GM23248 (cell line): ENCODE measurements at places on chromosomes 6 and 20. TPM values are rescaled to one million over a fixed set of nuclear protein-coding genes. Genes with fewer than 3 reads are reported as not detected.

Gene SULF2
- total RNA-seq, result 5.6 and 10.5 TPM in 2 replicates

Gene PI16
- total RNA-seq, result 181 and 227 TPM in 2 replicates

Gene SIRPB1
- 0.38 and 0.54 TPM in 2 replicates for total RNA-seq

- H3K27me3 ChIP-seq, result no peaks in the 10 kb centered on the region
- H3K4me3 ChIP-seq, result no peak overlapping the region
- no peaks in the 10 kb centered on the region for H3K36me3 ChIP-seq
- H3K4me1 ChIP-seq, result no peaks in the 10 kb centered on the region
- DNase-seq, result no peak
- H3K27ac ChIP-seq, result no peak overlapping the region
These were observed 151.4 kb upstream of the PRDM1 start for GRCh38 chr6:105934708-105935107.

DNA sequence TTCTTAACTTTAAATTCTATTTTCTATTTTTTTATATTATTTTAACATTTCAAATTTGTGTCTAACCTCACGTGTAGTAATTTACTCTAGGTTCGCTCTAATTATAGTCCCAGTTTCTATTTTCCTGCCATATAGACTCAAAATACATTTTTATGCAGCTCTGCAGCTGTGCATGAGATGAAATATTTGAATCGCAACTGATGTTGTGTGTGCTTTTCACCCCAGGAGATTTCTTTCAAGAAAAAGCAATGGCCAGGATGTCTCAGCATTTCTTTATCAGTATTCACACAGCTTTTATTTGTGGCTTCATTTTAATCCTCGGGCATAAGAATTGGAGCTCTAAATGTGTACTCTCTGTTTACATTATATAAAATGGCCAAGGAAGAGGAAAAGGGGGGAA is 157.6 kb downstream of the HDGFL1 start:
- no peaks in the 10 kb centered on the region for H3K36me3 ChIP-seq
- H3K4me1 ChIP-seq, result no peaks in the 10 kb centered on the region
- DNase-seq, result no peak

GRCh38 chr6:113496166-113496565 is 361.0 kb upstream of the MARCKS start:
- H3K4me1 ChIP-seq, result peaks cover 12% of the 10 kb centered on the region
- H3K36me3 ChIP-seq, result no peaks in the 10 kb centered on the region
- no peak overlapping the region for H3K4me3 ChIP-seq
- no peak for DNase-seq
- H3K27me3 ChIP-seq, result no peaks in the 10 kb centered on the region
- H3K27ac ChIP-seq, result no peak overlapping the region

Gene SLC22A7
- total RNA-seq, result not detected in 2 replicates

Gene AGER
- total RNA-seq, result 0.22 TPM in 1 of 2 replicates, not detected in the other

DNA sequence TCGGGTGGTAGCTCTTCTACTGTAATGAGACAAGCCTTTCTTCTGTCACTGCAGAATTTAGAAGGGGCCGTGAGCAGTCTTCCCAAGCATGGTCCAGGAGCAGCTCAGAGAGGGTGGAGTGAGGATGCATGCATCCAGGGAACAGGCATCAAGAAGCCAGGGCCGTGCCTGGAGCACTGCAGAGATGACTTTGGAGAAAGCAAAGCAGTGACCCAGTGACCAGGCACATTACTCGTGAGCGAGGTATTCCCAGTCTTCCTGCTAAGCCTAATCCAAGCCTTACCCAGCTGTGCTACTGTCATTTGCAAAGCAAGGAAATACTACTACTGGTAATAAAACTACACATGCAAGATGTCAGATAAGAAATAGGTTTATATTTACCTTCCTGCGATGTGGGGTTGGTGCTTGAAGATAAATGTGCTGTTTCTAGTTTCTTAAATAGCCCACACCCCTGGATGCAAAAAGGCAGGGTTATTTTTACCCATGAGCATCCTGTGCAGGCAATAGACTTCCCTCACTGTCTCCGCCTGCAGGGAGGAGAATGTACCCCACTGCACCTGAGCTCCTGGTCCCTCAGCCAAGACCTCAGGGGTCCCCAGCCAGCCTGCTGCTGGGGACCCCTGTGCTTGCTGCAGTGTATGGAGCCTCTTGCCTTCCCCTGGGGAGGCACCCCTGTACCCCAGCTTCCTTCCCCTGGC is 62.9 kb downstream of the SSR1 start:
- peaks cover 17% of the 10 kb centered on the region; the same call in 1 of the 2 replicates for H3K36me3 ChIP-seq
- no peak overlapping the region for H3K4me3 ChIP-seq
- DNase-seq, result peak; percentile 49
- no peaks in the 10 kb centered on the region for H3K27me3 ChIP-seq
- H3K4me1 ChIP-seq, result no peaks in the 10 kb centered on the region; the same call in 1 of the 2 replicates

Gene LHFPL5
- not detected in 2 replicates for total RNA-seq

- DNase-seq, result peak; percentile 43
- H3K4me3 ChIP-seq, result no peak overlapping the region
- peaks cover 6% of the 10 kb centered on the region; the same call in 1 of the 2 replicates for H3K4me1 ChIP-seq
- no peaks in the 10 kb centered on the region for H3K27me3 ChIP-seq
These were observed 4.0 kb downstream of the CD40 start for GRCh38 chr20:46122071-46122470.

Gene TMEM242
- total RNA-seq, result 6.4 and 7.5 TPM in 2 replicates

Gene NOX3
- total RNA-seq, result not detected in 2 replicates

DNA sequence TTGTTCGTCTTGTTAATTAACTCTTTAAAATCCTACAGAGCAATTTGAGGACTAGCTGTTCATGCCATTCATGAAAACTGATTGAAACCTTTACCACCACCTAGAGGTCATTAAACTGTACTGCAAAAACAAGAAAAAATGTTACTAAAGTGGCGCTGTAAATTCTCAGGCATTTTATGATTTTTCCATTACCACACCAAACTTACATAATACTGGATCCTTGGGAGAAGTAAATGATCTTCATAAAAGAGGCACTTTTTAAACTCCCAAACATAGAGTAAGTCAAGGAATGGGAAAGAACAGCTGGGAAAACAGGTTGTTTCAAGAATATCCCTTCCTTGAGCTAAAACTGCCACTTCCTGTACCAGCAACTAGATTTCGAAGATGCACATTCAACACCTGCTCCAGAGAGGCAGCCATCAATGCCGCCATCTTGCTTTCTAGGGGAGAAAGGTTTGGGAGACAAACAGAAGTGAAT is 54.3 kb downstream of the MYLIP start:
- no peak overlapping the region for H3K27ac ChIP-seq
- H3K36me3 ChIP-seq, result no peaks in the 10 kb centered on the region
- peaks cover 6% of the 10 kb centered on the region for H3K4me1 ChIP-seq
- DNase-seq, result peak; percentile 70
- H3K27me3 ChIP-seq, result peaks cover 37% of the 10 kb centered on the region

DNA sequence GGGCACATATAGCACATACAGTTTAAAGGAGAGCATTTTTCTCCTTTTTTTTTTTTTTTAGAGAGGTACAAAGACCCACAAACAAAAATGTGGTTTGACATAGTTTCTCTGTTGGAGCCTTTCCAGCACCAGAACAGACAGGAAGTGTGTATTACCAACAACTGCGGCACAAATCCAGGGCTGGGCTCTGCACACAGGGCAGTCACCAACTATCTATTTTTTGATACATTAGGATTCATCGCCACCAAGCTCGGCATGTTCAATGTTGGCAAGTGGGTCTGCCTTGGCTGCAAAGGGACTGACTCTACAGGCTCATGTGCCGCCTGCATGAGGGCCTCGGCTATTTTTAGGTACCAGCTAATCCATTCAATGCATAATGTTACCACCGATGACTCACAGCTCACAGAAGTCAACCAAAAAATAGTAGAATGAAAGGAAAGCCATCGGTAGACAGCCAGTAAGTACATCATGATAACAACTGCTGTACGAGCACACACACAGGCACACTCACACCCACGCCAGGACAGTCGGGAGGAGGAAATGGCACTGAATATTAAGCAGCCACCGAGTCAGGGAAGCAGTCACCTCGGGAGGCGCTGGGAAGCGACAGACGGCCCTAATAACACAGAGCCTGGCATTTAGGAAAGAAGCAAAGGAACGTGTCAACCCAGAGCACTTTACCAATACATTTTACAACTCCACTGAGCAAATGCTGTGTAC is 81.6 kb downstream of the GMPR start:
- H3K36me3 ChIP-seq, result no peaks in the 10 kb centered on the region
- peak overlapping the region; percentile 98 for H3K27ac ChIP-seq
- peak overlapping the region; percentile 65 for H3K4me3 ChIP-seq
- peak; percentile 99 for DNase-seq
- peaks cover 48% of the 10 kb centered on the region for H3K4me1 ChIP-seq

Gene CPNE5
- 0.63 TPM in 1 of 2 replicates, not detected in the other for total RNA-seq

Gene TMEM200A
- 43.3 and 47.0 TPM in 2 replicates for total RNA-seq

DNA sequence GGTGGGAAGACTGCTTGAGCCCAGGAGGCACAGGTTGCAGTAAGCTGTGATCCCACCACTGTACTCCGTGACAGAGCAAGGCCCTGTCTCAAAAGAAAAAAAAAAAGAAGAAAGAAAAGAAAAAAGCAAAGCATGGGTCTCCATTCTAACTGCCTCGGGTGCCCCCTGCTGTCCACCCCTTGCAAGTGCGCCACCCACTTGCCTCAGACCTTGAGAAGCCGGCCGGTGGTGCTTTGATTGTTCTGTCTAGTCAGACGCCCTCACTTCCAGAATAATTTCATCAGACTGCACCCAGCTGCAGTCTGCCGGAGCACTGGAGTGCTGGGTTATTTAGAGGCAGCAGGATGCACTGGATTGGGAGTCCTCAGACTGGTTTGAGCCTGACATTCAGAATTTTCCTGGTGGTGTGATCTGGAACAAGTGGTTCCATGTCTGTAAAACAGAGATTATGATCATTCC is 17.6 kb upstream of the TM9SF4 start:
- no peaks in the 10 kb centered on the region for H3K36me3 ChIP-seq
- no peaks in the 10 kb centered on the region for H3K4me1 ChIP-seq
- DNase-seq, result peak; percentile 87
- H3K27me3 ChIP-seq, result peaks cover 35% of the 10 kb centered on the region
- H3K27ac ChIP-seq, result no peak overlapping the region

Gene HLA-DRB5
- total RNA-seq, result not detected in 2 replicates

- H3K27me3 ChIP-seq, result no peaks in the 10 kb centered on the region
- H3K27ac ChIP-seq, result no peak overlapping the region
- no peak overlapping the region for H3K4me3 ChIP-seq
- no peaks in the 10 kb centered on the region for H3K36me3 ChIP-seq
- H3K4me1 ChIP-seq, result no peaks in the 10 kb centered on the region
These were observed 88.6 kb upstream of the PCSK2 start for GRCh38 chr20:17138237-17138636.

Gene OPN5
- total RNA-seq, result not detected in 2 replicates

DNA sequence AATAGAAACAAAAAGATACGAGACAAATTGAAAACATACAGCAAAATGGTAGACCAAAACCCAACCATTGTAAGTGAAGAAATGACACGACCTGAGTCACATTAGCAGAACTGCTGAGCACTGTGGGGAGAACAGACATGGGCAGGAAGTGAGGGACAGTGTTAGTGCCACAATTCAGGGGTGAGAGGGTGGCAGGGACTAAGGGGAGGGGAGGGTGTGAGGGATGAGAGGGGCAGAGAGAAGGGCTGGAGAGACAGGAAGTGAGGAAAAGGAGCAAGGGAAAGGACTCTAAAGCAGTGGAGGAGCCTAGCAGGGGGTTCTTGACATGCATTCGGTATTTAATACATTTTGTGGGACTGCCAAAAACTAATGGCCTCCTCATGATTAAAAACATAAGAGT is 45.0 kb upstream of the TRIM26 start:
- no peak overlapping the region for H3K4me3 ChIP-seq
- DNase-seq, result no peak
- no peaks in the 10 kb centered on the region for H3K4me1 ChIP-seq
- H3K27me3 ChIP-seq, result no peaks in the 10 kb centered on the region

Gene EEF1A2
- total RNA-seq, result 0.43 TPM in 1 of 2 replicates, not detected in the other

DNA sequence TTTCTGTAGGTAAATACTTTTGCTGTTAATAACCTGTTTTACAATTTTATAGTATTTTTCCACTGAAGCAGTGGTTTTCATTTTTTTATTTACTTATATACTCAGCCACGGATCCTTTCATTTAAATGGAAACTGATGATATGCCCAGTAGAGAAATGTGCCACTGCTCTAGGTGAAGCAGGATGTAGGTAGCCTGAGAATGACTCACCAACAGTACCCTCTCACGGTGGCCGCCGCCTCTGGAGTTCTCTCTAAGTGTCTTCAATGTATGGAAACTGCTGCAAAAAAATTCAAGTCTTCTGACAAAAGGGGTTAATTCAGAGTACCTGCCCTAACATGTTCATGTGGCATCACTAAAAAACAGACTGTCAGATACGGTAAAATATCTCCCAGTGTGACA is 6.4 kb downstream of the EYA4 start:
- no peaks in the 10 kb centered on the region for H3K36me3 ChIP-seq
- DNase-seq, result no peak
- no peak overlapping the region for H3K27ac ChIP-seq
- peaks cover 45% of the 10 kb centered on the region for H3K27me3 ChIP-seq

GRCh38 chr6:64502801-64503200 is 867.2 kb downstream of the PHF3 start:
- no peaks in the 10 kb centered on the region for H3K4me1 ChIP-seq
- H3K27me3 ChIP-seq, result no peaks in the 10 kb centered on the region

Gene SLC26A8
- total RNA-seq, result not detected in 2 replicates

DNA sequence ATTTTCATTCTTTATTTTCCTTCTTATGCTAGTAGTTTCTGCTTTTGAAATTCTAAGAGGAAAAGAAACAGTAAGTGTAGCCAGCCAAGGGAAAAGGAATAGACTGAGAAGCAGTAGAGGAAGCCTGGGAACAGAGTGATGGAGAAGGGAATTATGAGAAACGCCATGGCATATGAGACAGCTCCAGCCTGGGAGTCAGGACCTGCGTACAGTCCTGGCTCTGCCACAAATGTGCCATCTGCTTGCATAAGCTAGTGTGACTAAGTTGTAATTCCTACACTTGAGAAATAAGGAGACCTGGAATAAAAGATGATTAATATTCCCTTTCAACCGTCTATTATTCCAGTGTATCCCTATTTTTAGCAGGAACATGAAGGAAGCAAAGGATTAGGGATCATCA is 47.5 kb downstream of the OSTM1 start:
- no peaks in the 10 kb centered on the region for H3K4me1 ChIP-seq
- no peak overlapping the region for H3K27ac ChIP-seq
- no peak overlapping the region for H3K4me3 ChIP-seq
- H3K27me3 ChIP-seq, result no peaks in the 10 kb centered on the region

- no peak for DNase-seq
- H3K4me3 ChIP-seq, result no peak overlapping the region
- H3K27me3 ChIP-seq, result no peaks in the 10 kb centered on the region
- H3K36me3 ChIP-seq, result no peaks in the 10 kb centered on the region
- peaks cover 10% of the 10 kb centered on the region for H3K4me1 ChIP-seq
- no peak overlapping the region for H3K27ac ChIP-seq
These were observed 565.7 kb upstream of the BTBD3 start for GRCh38 chr20:11352041-11352440.

Gene PHACTR1
- 0.25 and 3.2 TPM in 2 replicates for total RNA-seq

- peaks cover 17% of the 10 kb centered on the region for H3K4me1 ChIP-seq
- no peaks in the 10 kb centered on the region for H3K27me3 ChIP-seq
- H3K36me3 ChIP-seq, result peaks cover 8% of the 10 kb centered on the region; the same call in 1 of the 2 replicates
- DNase-seq, result peak; percentile 77
- no peak overlapping the region for H3K4me3 ChIP-seq
These were observed 13.7 kb downstream of the SOD2 start for GRCh38 chr6:159679091-159680077.

Gene ISM1
- not detected in 2 replicates for total RNA-seq

Gene SLC35B2
- total RNA-seq, result 106 and 114 TPM in 2 replicates

DNA sequence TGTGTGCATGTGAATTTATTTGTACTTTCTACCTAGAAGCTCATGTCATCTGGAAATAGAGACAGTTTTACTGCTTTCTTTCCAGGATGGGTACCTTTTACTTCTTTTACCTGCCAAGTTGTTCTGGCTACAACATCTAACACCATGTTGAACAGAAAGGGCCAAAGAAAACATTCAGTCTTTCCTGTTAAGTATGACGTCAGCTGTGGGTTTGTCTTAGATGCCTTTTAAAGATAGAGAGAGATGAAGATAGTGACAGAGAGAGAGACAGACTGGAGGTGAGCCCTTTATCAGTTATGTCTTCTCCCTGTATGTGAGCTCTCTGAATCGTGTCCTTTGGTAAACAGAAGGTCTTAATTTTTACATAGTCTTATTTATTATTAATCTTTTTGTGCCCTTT is 3.4 kb upstream of the DACT2 start:
- H3K4me3 ChIP-seq, result no peak overlapping the region
- H3K27me3 ChIP-seq, result no peaks in the 10 kb centered on the region
- no peaks in the 10 kb centered on the region for H3K4me1 ChIP-seq
